ENCODE measurements at places on chromosomes 5 and 9.

GRCh38 chr5:139388198-139388821 lies 1.4 kb downstream of the MZB1 start:
- peak; percentile 51 for DNase-seq

- DNase-seq: no peak
These were observed 74.7 kb downstream of the TEK start for GRCh38 chr9:27183701-27184100.

DNA sequence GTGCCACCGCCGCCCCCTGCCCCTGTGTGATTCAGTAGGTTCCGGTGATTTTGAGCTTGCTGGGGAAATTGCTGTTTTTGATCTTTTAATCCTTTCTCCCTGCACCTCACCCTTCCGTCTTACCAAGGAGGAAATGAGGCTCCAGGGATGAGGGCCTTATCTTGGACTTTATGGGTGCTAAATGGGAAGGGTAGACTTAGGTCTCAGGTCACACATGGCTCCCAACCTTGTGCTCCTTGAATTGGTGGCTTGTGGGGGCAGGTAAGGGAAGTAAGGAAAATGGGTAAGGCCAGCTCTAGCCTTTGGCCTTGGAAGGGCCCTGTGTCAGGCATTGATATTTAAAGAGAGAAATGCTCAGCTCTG lies 1.9 kb downstream of the ERGIC1 start:
- DNase-seq: no peak

DNA sequence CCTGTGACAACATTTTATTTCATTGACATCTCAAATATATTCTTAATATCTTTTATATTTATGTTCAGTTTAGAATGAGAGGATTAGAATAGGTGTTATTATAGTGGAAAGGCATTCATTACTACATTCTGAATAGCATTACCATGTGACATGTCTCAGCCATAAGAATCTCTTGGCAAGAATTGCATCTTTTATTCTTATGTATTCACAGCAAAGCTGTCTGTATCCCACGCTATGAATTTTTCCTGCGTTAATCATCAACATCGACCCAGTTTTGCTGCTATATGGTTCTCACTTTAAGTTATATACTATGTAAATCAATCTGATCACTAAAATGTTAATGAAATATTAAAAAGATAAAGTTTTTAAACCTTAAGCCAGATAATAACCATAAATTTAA lies 248.6 kb downstream of the TMEM232 start:
- DNase-seq: no peak

GRCh38 chr9:38619556-38620447 lies 594 bp downstream of the ANKRD18A start:
- no peak for DNase-seq

DNA sequence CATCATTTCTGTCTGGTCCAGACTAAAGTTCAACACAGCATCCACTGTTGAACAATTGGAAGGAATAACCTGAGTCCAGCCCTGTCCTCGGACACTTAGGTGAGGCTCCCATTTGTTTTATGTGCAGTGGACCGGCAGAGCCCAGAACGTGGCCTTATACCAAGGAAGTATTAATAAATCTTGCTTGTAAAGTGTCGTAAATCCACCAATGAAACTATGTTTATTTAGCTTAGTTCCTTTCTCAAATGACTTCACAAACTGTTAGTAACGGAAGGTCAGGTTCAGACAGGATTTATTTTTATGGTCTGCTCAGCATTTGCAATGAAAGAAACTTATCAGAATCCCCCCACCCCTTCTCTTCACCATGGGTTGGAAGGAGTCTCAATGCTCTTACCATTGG lies 149.5 kb downstream of the PCSK1 start:
- no peak for DNase-seq

- DNase-seq: no peak
These were observed 1.5 kb downstream of the DNAJB5 start for GRCh38 chr9:34990908-34991606.

DNA sequence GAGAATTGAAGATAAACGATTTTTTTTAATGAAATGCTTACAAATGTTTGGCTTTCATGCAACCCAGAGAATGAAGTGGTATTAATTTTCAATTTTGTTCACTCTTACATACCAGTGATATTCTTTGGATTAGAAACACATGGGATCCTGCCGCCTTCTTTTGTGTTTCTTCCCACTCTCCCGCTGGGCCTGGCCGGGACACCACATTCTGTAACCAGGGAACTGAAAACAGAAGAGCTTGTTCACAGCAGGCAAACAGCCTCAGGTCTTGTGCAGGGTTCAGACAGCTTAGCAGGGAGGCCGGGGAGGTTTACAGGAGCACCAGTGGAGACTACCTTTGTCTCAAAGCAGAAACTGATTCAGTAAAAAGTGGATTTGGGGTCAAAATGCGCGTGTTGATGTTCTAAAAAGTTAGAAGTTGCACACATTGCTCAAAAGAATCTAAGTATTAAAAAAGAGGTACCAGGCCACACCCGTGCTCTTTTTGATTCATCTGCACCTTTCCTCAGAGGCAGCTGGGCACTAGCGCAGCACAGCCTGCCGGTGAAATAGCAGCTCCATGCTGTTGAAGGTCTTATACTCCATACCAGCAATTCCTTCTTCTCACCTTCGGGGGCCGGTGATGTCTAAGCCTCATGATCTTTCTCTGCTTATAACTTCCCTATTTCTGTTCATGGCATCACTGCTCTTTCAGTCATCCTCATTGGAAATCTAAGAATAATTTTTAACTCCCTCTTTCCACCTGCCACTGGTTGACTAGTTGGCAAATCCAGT lies 67.1 kb downstream of the GRAMD2B start:
- peak; percentile 22 for DNase-seq

DNA sequence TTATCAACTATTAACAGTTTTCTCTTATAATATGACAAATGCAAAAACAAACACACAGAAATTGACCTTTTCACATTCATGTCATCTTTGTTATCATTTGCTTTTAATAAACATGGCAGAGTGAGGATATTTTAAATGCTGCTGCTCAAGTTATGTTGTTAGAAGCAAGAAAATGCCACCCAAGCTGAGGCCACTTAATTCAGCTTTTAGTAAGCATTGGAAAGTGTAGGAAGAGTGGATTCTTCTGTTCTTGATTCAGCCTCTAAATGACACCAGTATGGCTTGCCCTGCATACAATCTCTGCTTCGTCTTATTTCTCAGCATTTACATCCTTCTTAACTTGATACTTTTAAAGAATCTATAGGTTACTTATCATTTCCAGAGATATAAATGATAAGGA lies 420.4 kb upstream of the POU5F2 start:
- no peak for DNase-seq

DNA sequence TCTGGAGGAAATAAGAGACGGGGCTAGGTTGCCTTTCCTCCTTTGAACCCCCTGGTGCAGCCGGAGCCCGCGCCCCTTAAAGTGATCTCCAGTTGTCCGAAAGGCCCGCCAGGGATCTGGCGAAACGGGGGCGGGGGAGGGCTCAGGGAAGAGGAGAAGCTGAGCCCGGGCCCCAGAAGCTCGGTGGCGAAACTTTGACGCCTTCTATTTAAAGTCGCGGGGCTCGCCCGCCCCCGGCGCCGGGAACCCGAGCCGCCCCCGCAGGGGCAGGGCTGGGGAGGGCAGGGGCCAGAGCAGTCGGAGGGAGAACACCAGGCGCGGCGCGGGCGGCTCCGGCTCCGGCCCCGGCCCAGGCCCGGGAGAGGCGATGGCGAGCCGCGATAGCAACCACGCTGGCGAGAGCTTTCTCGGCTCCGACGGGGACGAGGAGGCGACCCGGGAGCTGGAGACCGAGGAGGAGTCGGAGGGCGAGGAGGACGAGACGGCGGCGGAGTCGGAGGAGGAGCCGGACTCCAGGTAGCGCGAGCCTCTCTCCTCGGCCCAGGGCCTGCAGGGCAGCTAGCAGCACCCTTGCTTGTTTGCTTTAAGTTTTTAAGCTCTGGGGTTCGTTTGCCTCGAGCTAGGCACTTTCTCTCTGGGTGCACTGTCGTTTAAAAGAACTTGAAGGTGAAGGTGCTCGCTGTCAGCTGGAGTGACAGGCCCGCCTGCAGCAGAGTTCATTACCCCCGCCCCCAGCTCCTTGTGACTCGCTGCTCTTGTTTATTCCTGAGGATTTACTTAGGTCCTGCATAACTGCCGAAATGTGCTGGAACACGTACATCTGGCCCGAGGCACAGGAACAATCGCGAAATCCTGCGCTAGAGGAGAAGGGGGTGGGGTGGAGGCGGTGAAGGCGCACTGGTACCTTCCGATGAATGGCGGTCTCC lies at the start of gene CMYA5:
CMYA5 (plus strand) TSS at position 296 of the 926 bp plus-strand sequence; CDS start at position 368, 72 bp downstream.
- DNase-seq: no peak

DNA sequence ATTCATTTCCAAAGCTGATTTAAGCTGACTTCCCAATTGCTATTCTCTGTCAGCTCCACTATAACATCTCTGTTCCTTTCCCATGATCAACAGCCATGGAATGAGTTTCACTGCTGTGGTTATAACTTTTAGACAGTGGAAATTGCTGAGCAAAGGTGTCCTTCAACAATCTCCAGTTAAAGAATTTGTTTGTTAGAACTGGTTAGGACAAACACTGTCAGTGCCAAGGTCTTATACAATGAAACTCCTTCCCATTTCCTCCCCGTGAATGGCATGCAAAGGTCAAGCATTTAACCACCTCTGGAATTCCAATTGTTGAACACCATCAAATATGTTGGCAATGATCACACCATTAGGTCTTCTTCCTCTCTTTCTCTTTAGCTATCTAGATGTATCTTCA lies 45.7 kb upstream of the GHR start:
- DNase-seq: no peak

- DNase-seq: no peak
These were observed 9.2 kb upstream of the ABL1 start for GRCh38 chr9:130825809-130826208.

GRCh38 chr5:127885176-127885575 lies 182.0 kb downstream of the CCDC192 start:
- no peak for DNase-seq

DNA sequence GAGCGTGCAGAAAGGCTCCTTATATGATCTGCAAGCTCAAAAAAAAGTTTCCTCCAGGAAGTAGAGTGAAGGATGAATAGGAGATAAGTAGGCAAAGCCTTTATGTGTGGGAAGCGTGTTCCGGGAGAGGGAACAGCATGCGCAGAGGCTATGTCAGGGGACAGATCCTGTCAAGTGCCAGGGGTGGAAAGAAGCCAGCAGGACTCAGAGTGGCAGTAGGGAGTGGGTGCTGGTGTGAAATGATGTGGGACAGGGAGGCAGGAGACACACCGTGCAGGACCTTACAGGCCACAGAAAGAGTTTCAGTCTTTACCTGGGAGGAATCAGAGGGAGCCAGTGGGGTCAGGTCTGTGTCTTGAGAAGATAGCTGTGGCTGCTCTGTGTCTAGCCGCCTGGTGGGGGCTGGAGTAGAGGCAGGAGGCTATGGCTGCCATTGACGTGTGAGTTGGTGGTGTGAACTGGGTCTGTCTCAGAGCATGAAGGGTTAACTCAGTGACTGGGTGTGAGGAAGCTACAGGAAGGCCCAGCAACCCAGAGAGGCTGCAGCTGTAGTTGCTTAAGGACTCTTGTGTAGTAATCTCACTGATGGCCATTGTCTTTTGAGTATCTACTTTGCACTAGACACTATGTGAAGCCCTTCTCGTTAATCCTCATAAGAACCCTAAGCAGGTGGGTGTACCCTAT lies 71.3 kb downstream of the PPARGC1B start:
- peak; percentile 21 for DNase-seq

DNA sequence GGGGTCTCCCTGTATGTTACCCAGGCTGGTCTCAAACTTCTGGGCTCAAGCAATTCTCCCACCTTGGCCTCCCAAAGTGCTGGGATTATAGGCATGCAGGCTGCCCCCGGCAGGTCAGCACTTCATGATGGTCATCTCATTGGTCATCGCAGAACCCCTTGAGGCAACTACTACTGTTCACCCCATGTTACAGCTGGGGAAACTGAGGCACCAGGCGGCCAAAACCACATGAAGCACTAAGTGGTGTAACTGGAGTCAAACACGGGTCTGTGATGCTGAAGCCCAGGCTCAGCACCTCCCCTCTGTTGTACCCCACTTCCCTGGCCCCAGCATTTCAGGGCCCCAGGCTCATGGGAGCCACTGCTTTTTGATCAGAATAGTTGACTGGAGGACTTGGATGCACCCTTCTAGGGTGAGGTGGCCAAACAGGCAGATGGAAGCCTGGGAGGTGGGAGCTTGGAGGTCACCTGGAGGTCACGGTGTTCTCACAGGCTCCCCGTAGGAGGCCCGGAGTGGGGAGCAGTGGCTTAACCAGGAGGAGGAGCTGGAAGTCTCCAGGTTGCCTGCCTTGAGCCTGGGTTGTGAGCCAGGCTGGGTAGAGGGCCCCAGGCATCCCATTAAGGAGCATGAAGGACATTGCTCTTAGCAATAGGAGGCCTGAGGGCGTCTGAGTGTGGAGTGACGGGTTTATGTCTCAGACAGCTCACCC lies 57.3 kb upstream of the RPL26L1 start:
- DNase-seq: no peak

DNA sequence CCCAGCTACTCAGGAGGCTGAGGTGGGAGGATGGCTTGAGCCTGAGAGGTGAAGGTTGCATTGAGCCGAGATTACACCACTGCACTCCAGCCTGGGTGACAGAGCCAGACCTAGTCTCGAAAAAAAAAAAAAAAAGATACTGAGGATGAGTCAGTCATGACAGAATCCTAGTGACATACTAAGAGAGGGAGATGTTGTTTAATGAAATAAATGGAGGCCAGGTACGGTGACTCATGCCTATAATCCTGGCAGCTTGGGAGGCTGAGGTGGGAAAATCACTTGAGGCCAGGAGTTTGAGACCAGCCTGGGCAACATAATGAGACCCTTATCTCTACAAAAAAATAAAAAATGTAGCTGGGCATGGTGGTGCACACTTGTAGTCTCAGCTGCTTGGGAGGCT lies 107.2 kb downstream of the ZFAND5 start:
- no peak for DNase-seq

- no peak for DNase-seq
These were observed 631 bp upstream of the RCL1 start for GRCh38 chr9:4792054-4792571.

DNA sequence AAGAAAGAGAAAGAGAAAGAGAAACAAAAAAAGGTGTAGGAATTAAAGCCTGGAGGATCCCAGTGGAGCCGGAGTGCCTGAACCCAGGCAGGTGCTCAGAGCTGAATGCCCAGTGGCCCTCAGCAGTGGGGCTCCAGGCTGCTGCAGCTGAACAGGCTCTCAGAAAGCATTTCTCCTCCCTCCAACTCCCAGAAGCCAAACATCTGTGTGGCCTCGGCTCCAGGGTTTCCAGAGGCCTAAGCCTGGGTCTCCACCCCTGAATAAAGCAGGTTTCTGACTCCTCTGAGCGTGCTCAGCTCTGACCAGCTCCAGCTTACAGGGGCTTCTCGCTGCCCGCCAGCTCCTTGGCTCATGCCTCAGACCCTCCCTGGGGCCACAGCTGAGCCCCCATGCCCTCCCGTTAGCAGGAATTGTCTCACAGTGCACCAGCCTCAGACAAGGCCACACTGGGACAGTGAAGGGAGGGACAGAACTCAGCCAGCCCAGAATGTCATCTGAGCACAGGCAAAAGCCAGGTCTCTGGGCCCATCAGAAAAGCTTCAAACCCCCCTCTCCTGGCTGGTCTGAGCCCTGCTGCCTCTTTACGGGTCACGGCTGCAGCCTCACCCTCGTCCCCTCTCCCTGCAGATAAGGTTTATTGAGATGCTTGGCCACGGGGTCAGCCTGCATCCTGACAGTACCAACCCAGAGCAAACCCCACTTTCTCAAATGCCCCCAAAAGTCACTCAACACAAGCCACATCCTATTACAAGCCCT lies 114.4 kb upstream of the PPP1R26 start:
- DNase-seq: no peak

GRCh38 chr5:7776442-7776841 lies 74.5 kb downstream of the CFAP90 start:
- no peak for DNase-seq

- no peak for DNase-seq
These were observed 86.1 kb downstream of the GPR21 start for GRCh38 chr9:123119566-123119965.
